ENCODE measurements at places on chromosomes 11 and 22.

GRCh38 chr11:65487467-65488272, 11.2 kb upstream of the MALAT1 start:
- peak; percentile 99 for DNase-seq

- no peak for DNase-seq
Observed at GRCh38 chr11:12280838-12281565, 96.4 kb upstream of the PARVA start.

- no peak for DNase-seq
Observed at GRCh38 chr11:77118971-77119370, 9.1 kb upstream of the MYO7A start.

DNA sequence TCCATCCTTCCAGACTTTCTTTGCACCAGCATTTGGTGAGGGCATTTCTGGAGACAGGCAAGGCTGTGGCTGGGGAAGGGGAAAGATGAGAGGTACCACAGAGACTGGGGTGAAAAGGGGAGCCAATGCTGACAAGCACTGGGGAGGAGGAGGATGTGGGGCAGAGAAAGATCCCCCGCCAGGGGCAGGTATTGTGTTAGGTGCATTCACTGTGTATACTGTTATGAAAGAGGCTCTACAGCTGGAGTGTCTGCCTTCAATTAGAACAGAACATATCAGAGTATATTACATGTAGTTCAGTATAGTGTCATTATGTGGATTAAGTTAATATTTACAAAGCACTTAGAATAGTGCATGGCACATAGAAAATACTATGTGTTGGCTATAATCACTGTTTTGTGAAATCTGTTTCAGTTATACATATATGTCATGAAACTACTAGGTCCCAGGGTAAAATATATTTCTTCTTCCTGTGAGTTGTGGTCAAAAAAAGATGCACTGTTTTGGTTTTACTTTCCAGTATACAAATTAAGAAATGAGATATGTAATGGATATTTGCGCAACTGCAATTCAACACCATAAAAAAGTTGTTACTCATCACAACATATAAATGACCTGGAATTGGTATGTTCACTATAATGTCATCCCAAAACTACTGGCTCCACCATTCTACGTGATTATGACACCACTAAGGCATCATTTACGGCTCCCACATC, 8.4 kb downstream of the MSANTD2 start:
- no peak for DNase-seq

DNA sequence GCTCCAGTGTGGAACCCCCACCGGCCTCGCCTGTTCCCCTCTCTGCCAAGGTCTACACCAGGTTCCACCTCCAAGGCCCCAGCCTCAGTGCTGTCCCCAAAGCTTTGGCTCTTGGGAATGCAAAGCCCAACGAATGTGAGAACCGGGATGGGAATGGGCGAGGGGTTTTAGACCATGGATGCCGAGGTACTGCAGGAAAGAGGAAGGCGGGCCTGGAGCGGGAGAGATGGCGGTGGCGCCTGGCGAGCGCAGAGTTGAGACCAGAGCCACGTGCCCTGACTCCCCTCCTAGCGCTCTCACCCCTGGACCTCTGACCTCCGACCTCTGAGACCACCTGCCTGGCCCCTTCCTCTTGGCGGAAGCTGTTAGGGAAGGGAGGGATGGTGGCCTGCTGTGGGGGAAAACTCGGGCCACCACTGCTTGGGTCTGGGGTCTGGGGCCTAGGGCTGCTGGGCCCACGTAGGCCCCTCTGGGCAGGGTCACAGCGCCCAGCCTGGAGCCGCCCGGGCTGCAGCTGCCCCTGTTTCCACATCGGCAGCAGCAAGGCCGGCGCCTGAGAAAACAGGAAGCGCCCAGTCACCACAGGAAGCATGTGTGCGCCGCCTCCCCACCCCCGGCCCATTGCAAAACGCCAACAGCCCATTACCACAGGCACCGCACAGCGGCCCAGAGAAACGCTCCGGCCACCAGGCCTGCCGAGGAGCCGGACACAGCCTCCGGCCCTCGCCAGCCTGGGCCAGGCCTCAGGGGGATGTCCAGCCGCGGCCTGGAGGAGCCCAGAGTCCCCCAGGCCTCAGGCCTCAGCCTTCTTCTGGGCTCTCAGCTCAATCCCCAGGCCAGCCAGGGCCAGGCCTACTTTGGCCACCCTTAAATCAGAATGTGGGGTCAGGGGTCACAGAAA, 13.8 kb upstream of the SLC39A13 start:
- DNase-seq: no peak

GRCh38 chr11:121367844-121368225, 75.3 kb downstream of the SC5D start:
- peak; percentile 36 for DNase-seq

DNA sequence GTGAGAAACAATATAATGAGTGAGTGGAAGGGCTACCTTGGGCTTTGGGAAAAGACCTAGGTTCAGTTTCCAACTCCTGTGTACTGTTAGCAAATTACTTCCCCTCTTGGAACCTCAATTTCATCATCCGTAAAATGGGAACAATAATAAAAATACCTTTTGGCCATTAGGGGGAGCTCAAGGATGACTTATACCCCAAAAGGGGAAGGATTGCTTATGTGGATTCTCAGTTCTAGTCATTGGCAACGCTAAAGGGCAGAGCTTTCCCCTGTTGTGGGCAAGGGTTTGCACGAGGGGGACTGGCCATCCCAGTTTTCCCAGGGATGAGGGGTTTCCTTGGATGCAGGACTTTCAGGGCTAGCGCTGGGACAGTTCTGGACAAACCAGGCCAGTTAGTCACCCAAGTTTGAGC, 3.1 kb upstream of the COMMD9 start:
- no peak for DNase-seq
